GM12878 (cell line): ENCODE measurements at places on chromosomes 16 and 17. TPM values are rescaled to one million over a fixed set of nuclear protein-coding genes. Genes with fewer than 3 reads are reported as not detected.

DNA sequence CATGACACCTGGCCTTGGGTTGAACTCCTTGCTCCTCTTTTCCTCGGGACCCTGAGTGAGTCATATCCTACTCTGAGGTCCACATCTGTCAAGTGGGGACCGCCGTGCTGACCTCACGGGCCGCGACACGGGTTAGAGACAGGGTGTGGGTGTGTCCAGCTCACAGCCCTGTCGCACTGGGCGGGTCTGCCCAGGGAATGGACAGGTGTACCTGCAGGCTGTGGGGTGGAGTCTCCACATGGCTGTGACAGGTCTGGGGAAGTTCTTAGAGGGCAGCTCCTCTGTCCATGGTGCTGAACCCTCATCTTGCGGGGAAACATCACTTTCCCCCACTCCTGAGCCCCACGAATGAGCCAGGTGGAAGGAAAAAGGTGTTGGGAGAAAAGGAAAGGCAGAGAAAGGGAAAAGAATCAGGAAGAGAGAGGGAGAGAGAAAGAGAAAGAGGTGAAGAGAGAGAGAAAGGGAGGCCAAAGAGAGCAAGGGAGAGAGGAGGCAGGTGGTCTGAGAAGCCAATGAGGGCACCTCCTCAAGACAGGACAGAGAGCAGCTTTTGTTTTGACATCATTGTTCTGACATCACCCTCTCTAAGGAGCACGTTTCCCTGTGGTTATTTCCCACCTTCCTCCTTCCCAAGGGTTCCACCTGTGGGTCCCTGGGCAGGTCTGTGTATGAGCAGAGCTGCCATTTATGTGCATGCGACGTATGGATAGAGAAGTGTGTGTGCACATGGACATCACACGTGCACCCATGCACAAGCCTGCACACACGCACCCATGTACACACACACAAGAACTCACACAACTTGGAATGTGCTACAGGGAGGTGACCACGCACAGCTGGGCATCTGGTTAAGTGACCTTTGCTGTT is 32.6 kb upstream of the CBFA2T3 start:
- DNase-seq: no peak

DNA sequence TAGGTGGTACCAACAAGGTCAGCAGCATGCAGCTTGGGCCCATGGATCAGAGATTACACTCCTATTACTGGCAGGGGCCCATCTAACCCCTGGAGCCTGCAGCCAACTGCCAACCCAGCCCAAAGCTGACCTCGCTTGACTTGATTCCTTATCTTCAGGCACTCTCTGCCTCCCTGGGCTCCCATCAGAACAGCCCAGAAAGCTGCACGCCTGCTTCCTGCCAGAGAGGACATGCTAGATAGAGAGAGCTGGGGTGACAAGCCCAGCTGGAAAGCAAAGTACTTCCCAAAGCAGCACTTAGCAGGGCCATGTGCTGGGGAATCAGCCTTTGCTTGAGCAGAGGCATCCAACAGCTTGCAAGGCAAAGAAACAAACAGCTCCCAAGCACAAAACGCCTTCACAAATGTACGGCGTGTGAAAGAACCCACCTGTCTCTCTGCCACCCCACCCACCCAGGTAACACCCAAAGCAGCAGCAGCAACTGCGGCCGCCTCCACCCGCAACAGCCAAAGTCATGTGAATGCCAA is 74.2 kb upstream of the NLK start:
- DNase-seq: no peak

DNA sequence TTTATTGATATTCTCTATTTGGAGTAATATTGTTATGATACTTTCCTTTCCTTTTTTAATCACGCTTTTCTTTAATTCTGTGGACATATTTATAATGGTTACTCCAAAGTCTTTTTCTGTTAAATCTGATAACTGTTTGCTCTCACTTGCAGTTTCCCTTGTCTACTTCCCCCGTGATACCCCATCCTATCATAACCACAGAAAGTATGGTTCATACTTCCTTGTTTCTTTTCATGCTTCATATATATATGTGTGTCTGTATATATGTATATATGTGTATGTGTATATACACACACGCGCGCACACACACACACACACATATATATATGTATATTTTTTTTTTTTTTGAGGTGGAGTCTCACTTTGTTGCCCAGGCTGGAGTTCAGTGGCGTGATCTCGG is 23.5 kb downstream of the SPECC1 start:
- no peak for DNase-seq

- DNase-seq: no peak
Observed at GRCh38 chr17:80799538-80800480, 191.8 kb upstream of the CHMP6 start.

GRCh38 chr17:76862494-76862893 is 5.7 kb upstream of the MGAT5B start:
- DNase-seq: no peak

- no peak for DNase-seq
Observed at GRCh38 chr16:50136399-50136798, 16.7 kb upstream of the TENT4B start.

DNA sequence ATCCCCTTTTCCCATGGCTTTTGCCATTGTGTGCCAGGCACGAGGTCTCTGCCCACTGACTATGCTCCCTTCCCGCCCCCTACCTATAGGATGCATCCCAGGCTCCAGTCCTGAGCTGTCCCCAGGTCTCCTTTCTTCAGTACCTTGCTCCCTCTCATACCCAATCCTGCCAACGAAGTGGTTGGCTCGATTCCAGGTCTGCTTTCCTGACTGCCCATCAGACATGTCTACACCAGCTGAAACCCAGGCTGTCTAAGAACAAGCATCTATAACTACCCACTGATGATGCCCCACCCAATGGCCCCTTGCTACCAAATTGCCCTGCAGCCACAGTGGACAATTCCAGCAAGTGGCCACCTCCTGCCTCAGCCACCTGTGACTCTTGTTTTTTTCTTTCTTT is 479.1 kb downstream of the SOX9 start:
- no peak for DNase-seq

Gene SLX1A
- 123 and 129 TPM in 2 replicates for polyA plus RNA-seq

Gene SLC5A11
- polyA plus RNA-seq: not detected in 2 replicates
